ENCODE measurements at places on chromosomes 3 and 15.

DNA sequence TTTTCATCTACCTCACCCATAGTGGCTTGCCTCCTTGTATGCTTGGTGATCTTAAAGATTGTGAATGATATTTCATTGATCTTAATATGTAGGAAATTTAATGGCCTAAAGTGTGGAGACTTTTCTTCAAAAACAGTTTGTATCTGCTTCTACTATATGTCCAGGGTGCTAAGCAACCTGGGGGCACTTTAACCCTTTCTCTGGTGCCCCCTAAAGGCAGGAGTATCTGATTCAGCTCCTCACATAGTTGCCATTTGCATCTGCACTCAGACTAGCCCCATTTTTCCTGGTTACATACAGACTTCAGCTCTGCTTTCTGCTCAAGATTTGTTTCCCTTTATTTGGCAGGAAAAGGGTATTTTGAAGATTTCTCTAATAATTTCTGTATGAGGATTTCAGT is 5.2 kb upstream of the PFN2 start:
- DNase-seq: no peak

DNA sequence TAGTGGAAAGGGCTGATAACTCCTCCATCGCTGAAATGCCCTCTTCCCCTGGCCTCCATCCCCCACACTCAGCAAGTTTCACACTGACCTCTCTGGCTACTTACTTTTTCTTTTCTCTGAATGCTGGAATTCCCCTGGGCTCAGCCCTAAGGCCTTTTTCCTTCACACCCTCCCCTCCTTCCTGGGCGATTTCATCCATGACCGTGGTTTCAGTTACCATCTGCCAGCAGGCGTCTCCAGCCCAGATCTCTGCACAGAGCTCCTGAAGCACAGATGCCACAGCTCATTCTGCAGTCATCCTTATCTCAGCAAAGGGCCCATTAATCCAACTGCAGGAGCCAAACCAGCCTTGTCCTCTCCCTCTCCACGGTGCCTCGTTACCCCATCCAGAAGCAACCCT is 114.0 kb downstream of the RFTN1 start:
- DNase-seq: no peak

GRCh38 chr3:38114052-38114874 is 22.7 kb downstream of the ACAA1 start:
- DNase-seq: no peak

GRCh38 chr3:196519718-196520082 is 4.6 kb upstream of the SMCO1 start:
- no peak for DNase-seq

GRCh38 chr3:61813636-61814035 is 252.3 kb downstream of the PTPRG start:
- DNase-seq: no peak

- no peak for DNase-seq
Measured at GRCh38 chr3:187618722-187619121, 51.5 kb downstream of the SST start.

DNA sequence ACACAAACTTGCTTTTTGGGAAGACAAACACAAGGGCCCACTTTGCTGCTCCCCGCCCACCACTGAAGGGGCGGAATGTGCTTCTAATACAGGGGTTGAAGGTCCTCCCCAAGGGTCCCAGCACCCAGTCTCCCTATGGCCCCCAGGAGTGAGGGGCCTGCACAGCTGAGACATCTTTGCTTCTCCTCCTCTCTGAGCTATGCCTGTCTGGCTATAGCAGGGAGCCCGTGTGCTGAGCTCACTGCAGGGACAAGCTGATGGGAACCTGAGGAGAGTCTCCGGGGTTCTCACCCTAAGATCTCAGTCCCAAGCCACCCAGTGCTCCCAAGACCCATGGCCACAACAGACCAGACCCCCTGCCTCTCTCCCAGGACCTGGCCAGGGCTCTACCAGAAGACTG is 61.1 kb upstream of the ACAN start:
- no peak for DNase-seq

Data from stimulated activated CD8-positive, alpha-beta memory T cell treated with anti-CD3 and anti-CD28 coated beads, Interleukin-4, amount 100 ng/mL, for 4 hours (primary cell).